SK-N-MC (cell line): ENCODE measurements at places on chromosomes 16 and 17.
A peak's percentile ranks its signal among the peaks of the same experiment; 100 is the strongest.

- DNase-seq: no peak
These were observed 238.8 kb downstream of the MRTFB start for GRCh38 chr16:14309906-14310305.

GRCh38 chr17:65055708-65056638, 567 bp downstream of the GNA13 start:
- DNase-seq: no peak

DNA sequence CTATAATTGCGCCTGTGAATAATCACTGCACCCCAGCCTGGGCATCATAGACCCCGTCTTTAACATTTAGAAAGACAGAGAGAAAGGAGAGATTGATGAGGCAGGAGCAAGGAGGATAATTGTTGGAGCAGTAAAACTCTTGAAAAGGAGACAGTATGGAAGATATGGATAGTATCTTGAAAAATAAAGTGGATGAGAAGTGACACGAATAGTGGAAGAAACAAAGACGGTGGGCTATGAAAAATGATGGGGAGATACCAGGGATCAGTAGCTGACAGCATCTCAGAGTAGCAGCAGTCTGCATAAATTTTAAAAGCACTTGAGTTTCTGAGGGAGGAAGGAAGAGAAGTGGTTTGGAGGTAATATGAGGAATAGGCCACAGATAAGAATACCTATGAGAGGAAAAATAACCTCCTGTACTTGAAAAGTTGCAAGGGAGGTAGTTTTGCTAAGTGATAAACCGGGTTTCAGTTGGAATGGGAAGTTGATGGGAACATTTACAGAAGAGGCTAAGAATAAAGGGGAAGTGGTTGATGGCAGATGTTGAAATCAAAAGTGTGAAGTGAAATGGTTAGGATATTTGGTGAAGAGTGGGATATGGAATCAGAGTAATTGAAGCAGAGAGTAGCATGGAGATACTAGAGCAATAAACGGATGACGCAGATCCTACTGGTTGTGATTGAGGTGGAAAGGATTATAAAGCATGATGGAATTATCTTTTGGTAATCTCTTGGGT, 1.8 kb upstream of the PPM1D start:
- DNase-seq: no peak

DNA sequence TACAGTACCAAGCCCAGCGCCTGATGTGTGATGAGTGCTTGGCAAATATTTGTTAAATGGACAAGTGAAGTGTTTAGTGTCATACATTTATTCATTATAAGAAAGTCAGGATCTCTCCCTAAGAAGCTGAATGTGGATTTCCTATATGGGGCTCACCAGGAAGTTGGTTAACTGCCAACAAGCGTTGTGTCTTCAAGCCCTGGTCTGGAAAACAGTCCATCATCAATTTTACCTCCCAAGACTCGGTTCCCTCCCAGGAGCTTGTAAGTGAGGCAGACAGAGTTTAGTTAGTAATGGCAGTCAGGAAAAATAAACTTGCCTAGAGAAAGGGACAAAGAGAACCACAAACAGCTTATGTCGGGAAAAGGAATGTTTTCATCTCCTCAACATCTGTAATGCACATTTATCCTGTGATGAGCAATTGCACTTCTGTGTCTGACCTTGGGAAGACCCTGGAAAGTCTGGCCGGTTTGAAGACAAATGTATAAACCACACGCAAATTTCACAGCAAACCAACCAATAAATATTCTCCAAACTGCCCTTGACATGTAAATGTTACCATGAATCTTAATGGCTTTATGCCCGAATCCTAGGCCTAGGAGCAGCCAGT, 28.3 kb downstream of the C16orf95 start:
- no peak for DNase-seq

- peak; percentile 10 for DNase-seq
These were observed 70.2 kb upstream of the PSMD7 start for GRCh38 chr16:74226338-74226954.

DNA sequence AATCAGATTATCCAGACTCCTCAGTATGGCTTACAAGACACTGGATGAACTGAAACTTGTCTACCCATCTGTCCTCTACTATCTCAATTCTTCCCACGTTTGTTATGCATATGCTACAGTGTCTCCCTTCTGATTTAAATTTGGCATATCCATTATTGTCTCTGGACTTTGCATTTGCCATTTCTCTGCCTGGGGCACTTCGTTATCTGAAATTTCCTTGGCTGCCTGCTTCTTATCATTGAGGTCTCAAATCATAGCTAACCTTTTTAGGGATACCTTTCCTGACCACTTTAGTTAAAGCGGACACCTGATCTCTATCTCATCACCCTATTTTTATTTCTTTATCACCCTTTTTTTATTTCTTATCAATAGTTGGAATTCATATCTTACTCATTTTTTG, 853.4 kb downstream of the KCNJ2 start:
- DNase-seq: no peak

- no peak for DNase-seq
These were observed 4.8 kb downstream of the RPA1 start for GRCh38 chr17:1834380-1835149.

GRCh38 chr17:20121359-20122253, 112.4 kb downstream of the SPECC1 start:
- no peak for DNase-seq

- no peak for DNase-seq
These were observed 32.6 kb downstream of the ERN1 start for GRCh38 chr17:64097196-64097936.

GRCh38 chr17:29546830-29547229, 20.0 kb downstream of the ABHD15 start:
- no peak for DNase-seq

DNA sequence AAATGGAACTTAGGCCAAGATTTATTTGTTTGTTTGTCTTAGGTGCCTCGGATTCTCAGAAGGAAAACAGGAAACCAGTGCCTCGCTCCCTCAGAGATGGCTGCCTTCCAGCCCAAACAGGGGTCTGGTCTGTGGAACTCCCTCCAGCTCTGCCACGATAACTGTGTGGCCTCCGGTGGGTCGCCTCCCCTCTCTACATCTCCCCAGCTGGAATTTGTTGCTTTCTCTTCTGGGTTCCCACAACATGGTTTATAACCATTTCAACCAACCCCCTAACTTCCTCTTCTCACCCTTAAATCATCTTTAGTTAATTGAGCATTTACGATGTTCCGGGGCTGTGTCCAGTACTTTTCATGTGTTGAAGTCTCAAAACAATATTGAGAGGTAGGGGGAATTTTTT, 30.9 kb upstream of the PLLP start:
- no peak for DNase-seq

GRCh38 chr17:28743243-28744103, at the start of gene TRAF4:
TSS of gene TRAF4 (plus strand) at chr17:28744011. CDS start at chr17:28744113, 102 bp downstream.
- DNase-seq: no peak

GRCh38 chr16:89958596-89958995, 10.0 kb downstream of the DEF8 start:
- no peak for DNase-seq

- no peak for DNase-seq
These were observed 7.6 kb upstream of the CBFB start for GRCh38 chr16:67021321-67021720.

- no peak for DNase-seq
These were observed 10.5 kb downstream of the ST3GAL2 start for GRCh38 chr16:70428178-70428998.

DNA sequence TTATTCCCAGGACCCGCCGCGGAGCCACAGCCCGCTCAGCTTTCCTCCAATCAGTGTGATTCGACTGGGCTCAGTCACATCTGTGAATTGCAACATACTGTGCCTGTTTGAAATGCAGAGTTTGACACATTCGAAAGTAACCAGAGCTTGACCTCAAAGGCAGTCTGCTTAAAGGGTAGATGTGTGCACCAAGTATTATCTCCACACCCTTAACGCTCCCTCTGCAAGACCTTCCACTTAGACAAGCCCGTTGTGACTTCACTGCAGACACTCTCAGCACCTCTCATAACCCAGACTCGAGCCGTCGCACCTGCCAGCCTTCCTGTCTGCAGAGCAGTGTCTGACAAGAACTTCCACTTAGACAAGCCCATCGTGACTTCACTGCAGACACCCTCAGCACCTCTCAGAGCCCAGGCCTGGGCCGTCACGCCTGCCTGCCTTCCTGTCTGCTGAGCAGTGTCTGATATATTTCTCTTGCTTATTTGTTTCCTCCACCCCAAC, 3.7 kb downstream of the KLHDC4 start:
- DNase-seq: no peak

GRCh38 chr16:77657016-77657415, 65.3 kb upstream of the NUDT7 start:
- no peak for DNase-seq

- DNase-seq: no peak
These were observed 2.0 kb upstream of the HSD17B2 start for GRCh38 chr16:82033006-82033405.

- peak; percentile 35 for DNase-seq
These were observed 34.5 kb downstream of the YWHAE start for GRCh38 chr17:1365445-1366039.

GRCh38 chr17:14089179-14089578, 19.9 kb downstream of the COX10 start:
- no peak for DNase-seq

DNA sequence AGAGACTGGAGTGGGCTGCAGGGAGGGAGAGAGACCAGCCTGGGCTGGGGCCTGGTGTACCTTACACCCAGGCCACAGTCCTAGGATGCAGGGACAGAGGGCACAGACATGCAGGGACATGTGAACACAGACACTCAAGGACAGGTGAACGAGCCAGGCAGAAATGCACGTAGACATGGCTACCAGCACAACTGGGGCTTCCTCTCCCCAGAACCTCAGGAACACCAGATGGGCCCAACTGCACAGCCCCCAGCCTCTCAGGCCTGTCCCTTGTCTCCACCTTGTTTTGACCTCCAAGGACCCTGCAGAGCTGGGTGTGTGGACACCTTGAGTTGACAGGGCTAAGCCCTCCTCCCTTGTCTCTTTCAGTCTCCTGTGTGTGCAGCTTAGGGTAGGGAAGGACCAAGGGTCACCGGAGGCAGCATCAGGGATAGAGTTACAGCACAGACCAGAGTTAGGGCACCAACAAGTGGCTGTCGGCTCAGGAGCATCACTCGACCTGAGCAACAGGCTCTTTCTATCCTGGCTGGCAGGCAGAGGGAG, 9.2 kb downstream of the SEZ6 start:
- no peak for DNase-seq

GRCh38 chr17:39863918-39864746, at the start of gene IKZF3:
TSS of gene IKZF3 (minus strand) at chr17:39864312. CDS start at chr17:39864126, 186 bp downstream.
- DNase-seq: no peak

- DNase-seq: no peak
These were observed 11.4 kb downstream of the ARSG start for GRCh38 chr17:68302666-68303065.

GRCh38 chr17:61750656-61751055, 112.7 kb downstream of the BRIP1 start:
- no peak for DNase-seq

- DNase-seq: no peak
These were observed 58.3 kb downstream of the NOS2 start for GRCh38 chr17:27741971-27742575.

- no peak for DNase-seq
These were observed 1.3 kb upstream of the ACTG1 start for GRCh38 chr17:81513753-81514488.

DNA sequence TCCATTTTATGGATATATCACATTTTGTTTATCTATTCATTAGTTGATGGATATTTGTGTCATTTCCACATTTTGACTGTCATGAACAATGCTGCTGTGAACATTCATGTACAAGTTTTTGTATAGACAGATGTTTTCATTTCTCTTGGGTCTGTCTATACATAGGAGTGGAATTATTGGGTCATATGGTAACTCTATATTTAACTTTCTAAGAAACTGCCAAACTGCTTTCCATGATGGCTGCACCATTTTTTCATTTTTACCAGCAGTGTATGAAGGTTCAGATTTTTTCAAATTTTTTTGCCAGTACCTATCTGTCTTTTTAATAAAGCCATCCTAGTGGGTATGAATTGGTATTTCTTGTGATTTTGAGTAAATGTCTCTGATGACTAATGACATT, 15.5 kb downstream of the NFAT5 start:
- DNase-seq: no peak

GRCh38 chr17:79188048-79188447, 113.4 kb downstream of the ENGASE start:
- no peak for DNase-seq

- no peak for DNase-seq
These were observed 87.9 kb downstream of the CCDC182 start for GRCh38 chr17:57657211-57657610.

DNA sequence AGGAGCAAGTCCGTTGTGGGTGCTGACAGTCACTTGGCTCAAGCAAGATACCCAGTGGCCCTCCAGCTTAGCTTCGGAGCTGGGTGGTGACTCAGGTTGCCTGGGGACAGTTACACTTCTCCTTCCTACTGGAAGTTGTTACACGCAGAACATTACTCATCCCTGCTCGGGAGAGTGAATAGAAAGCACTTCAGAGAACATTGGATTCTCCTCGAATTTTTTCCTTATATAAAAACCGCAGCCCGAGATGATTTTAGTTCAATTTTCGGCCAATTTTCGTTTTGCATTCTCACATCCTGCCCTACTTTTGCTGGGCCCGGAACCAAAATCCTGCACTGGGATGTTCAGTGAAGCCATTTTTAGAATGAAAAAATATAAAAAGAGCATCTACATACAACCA, 99.7 kb downstream of the ELAC2 start:
- no peak for DNase-seq

GRCh38 chr17:78497115-78497540, 80.1 kb downstream of the DNAH17 start:
- peak; percentile 28 for DNase-seq
